ENCODE measurements at places on chromosomes 6 and 20.

- no peak for DNase-seq
Observed at GRCh38 chr20:62691487-62691886, 17.1 kb upstream of the NTSR1 start.

GRCh38 chr20:11686195-11686594 lies 231.5 kb upstream of the BTBD3 start:
- no peak for DNase-seq

DNA sequence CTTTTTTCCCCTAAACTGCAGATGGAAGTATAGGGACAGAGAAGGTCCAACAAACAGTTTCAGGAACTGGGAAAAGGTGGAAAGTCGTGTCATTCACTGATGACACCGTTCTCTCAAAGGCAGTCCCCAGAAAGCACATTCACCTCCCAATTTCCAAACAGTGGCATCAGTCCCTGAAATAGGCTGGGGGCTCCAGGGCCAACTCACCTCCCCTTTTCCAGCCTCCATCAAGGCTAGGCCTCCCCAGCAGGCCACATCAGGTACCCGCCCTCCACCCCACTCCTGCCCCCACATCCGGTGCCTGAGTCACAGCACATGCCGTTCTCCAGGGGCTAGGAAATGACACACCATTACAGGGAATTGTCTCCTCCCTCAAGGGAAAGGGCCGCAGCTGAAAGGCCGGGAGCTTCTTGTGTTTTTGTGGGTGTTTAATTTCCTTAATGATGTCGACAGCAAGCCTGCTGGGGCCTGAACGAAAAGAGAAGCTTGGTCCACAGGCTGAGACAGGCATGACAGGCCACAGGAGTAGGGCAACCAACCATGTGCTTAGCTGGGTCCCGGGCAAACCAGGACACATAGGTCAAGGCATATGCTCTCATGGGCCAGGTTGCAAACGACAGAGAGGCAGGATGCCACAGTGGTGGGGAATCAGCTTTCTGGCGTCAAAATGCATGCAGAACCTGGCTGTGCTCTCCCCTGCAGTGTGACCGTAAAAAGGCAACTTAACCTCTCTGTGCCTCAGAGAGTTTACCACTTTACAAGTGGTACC lies 39.2 kb downstream of the ZMYND8 start:
- no peak for DNase-seq

DNA sequence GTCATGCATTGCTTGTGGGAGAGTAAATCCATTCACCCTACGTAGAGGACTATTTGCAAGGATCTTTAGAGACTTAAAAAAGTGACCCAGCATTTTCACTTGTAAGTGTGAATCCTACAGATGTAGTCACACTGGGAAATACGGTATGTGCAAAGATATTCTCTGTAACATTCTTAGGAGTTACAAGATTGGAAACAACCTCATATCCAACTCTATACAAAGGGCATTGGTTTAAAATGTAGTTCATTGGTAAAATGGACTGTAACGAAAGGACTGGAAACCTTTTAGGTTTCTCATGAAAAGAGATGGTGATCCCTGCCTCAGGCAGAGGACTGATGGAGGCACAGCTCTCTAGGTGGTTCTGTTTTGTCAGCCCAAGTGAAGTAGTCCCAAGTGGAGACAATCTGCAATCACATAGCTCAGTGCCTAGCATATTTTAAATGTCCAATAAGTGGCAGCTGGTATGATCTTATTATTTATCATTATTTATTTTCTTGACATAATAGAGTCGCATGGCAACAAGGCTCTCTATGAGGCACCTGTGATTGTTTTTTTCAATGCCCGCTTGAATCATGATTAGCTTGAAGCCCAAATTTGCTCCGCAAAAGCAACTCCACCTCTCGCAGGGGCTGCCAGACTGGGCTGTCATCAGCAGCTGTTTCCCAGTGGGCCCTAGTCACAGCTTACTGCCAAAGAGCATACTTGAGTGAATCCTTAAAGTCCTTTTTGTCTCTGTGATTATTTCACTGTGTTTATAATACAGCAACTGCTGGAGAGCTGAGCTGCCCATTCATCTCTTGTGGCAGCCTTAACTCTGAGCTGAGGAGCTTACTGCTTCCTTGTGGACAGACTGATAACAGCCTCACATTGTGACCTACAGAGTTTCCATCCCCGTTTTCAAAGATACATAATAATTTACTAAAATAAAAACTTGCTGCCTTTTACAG lies 19.8 kb upstream of the ENPP1 start:
- DNase-seq, result no peak

DNA sequence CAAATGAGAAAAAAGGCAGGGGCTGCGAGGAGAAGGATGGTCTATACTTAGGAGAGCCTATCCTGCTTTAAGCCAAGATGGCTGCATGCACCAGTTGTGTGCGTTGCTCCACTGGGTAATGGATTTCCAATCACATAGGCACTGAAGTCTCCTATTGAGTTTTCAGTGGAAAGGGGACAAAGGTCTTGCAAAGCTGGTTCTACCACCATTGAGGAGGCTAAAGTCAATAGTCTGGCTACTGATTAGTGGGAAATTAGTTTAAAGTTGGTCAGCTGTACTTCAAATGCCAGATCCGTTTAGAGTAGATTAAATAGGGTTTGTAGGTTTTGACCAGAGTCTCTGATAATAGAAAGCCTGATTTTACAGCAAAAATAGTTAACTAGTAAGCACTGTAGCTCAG lies 104.9 kb downstream of the SESN1 start:
- no peak for DNase-seq

DNA sequence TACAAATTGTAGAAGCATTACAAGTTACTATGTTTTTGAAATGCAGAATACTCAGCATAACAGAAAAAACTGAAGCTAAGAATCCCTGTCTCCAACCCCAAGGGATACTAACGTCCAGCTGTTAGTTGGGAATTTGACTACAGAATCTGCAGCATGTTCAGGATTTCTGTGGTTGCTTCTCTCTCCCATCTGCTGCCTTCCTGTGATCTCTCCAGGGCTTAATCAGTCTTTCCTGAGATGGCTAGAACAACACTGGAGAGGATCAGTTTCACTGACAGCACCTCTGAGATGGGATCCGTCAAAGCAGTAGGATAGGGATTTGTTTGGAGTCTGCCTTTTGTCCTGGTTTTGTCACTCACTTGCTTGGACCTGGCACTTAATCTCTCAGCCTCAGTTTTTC lies 73.3 kb upstream of the NUP153 start:
- no peak for DNase-seq

- no peak for DNase-seq
Observed at GRCh38 chr6:169229615-169230321, 23.9 kb downstream of the THBS2 start.

- DNase-seq, result no peak
Observed at GRCh38 chr6:106974999-106975737, 639 bp upstream of the CD24 start.

DNA sequence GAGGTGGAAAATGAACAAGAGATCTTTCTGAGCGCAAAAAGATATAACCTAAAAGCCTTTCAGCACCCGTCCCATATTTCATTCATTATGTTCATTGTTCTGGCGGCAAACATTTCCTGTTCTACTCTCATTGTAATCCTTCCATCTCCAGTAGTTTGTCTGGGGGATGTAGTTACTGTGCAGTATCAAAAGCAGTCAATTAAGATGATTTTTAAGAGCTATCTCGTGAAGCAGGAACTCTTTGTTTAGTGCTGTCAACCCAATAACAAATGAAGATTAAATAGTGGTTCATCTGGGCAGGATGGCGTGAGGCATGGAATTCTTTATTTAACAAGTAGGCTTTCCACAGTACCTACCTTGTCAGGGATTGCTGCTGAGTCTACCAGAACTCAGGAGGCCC lies 876.7 kb downstream of the HACE1 start:
- no peak for DNase-seq

- no peak for DNase-seq
Observed at GRCh38 chr6:129695373-129696027, 14.5 kb downstream of the ARHGAP18 start.

DNA sequence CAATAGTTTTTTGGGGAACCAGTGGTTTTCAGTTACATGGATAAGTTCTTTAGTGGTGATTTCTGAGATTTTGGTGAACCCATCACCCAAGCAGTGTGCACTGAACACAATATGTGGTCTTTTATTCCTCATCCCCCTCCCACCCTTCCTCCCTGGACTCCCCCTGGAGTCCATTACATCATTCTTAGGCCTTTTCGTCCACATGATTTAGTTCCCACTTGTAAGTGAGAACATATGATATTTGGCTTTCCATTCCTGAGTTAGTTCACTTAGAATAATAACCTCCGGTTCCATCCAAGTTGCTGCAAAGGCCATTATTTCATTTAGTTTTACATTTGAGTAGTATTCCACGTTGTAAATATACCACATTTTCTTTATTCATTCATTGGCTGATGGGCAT lies 28.3 kb downstream of the RPP40 start:
- no peak for DNase-seq

DNA sequence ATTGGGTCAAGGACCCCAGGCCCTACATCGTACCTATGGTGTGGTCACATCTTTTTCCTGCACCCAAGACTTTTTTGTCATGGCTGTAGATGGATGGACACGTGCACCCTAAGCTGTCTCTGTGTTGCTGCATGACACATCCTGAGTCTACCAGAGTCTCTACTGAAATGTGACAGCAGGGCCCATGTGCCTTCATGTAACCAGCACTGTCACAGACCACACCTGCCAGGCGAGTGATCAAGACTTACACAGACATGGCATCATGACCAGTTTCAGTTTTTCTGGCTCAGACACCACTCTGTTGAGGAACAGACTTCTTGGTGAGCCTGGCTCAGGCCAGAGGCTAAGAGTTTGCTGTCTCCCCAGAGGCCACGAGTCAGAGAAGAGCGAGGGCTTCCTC lies 7.6 kb downstream of the PRND start:
- no peak for DNase-seq

DNA sequence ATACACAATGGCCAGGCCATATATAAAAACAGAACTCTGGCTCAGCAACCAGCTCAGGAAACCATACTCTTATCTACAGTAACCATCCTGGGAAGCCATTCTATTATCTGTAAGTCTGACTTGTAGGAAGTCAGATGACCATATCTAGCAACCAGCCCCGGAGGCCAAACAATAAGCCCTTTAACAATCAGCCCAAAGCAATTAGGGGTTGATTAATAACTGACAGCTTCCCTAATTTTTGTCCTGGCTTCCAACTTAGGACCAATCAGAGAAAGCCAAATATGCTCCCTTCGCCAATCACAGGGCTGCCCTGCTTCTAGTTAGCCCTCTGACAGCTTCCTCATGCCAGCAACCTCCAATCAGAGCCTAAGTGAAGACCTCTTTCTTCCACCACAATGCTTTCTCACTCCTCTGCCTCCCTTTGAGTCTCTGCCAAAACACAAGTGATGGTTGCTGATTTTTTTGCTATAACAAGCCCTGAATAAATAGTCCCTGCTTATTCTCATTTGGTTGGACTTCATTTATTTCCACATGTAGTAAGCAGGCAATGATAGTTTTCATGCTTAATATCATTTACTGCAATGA lies 37.8 kb upstream of the STXBP5 start:
- DNase-seq, result no peak

DNA sequence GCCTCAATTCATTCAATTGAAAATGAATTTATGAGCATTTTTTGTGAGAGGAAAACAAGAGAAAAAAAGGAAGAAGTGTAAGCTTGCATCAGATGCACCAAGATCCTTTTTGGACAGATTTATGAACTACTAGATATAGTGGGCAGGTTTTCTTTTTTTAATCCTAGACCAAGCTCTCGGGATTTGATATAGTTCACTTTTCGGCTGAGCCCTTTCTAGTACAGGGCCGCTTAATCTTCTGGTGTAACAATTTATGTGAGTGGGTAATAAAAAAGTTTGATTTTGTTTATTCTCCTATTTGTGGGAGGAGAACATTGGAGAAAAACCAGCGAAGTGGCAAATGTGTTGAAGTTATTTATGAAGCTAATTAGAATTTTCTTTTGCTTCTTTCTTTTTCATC lies 538.0 kb downstream of the UTRN start:
- DNase-seq, result no peak

DNA sequence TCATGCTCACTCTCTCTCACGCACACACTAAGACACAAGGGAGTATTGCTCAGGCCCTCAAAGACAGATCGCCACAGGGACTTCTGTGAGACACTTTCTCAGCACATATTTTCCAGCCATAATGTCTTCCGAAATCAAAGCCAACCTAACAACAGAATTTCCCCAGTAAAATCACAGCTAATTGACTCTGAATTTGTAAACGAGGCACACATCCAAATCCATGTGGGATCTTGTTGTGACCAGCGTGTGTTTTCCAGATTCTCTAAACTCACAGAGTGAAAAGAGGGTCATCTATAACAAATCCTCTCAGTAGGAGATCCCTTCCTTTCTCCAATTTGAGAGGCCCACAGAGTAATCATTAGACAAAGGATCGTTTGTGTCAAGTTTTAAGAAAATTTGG lies 280.4 kb downstream of the PACRG start:
- no peak for DNase-seq

All from SHP77 treated with DMSO at 0.1 percent for 48 hours (cell line).